Naive thymus-derived CD8-positive, alpha-beta T cell (primary cell): ENCODE measurements at places on chromosomes 1 and 21. TPM values are rescaled to one million over a fixed set of nuclear protein-coding genes. Genes with fewer than 3 reads are reported as not detected.
A peak's percentile ranks its signal among the peaks of the same experiment; 100 is the strongest.

DNA sequence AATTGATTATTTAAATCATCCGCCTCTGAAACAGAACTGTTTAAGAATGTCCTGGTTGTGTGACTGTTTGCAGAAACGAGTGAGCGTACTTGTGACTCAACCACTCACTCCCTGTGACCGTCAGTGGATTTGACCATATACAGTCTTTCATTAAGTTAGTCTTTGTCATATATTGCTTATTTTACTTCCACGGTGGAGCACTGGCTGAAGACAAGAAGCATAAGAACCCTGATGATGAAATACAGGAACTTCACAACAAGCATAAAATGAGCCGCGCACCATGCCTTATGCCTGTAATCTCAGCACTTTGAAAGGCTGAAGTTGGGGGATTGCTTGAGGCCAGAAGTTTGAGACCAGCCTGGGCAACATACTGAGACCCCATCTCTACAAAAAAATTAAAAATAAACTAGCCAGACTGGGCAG is 194.0 kb downstream of the TOMM20 start:
- no peak for DNase-seq

- DNase-seq: no peak
These were observed 11.9 kb downstream of the PTPN22 start for GRCh38 chr1:113859478-113860175.

DNA sequence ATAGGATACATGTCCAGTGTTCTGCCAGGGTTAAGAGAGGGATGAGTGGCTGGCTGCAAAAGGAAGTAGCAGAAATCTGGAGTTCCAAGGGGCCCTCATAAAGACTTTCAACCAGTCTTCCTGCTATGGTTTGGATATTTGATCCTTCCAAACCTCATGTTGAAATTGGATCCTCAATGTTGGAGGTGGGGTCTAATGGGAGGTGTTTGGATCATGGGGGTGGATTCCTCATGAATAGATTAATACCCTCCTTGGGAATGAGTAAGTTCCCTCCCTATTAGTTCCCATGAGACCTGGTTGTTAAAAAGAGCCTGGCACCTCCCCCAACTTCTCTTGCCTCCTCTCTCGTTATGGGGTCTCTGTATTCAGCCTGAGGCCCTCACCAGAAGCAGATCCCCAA is 10.1 kb upstream of the GNG12 start:
- no peak for DNase-seq

PLCH2 gene
- 14.8 TPM for total RNA-seq

GBP6 gene
- 0.19 TPM for total RNA-seq

DNA sequence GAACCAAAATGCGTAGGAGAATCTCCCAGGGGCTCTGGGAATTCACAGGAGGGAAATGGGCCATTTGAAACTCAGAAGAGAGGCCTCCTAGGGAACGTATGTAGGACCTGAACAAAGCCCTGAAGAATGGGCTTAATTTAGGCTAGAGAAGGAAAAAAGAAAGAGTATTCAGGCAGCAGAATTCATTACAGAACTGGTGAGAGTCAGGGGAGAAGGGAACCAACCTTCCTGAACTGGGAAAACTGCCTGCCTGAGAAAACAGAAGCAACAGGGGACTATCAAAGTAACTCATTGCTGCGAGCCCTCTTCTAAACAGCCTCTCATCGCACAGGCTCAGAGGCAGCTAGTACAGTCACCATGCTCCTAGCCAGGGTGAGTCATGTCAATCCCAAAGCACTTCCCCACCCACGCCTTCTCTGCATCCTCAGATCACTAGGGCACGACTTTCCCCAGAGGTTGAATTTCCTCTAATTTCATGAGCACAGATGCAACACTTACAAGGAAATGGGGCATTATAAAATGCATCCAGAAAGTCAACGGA is 98.1 kb downstream of the ADSS2 start:
- no peak for DNase-seq

- no peak for DNase-seq
These were observed 20.6 kb downstream of the JUN start for GRCh38 chr1:58763214-58763613.

GRCh38 chr1:26351590-26352337 is 2.2 kb downstream of the CRYBG2 start:
- DNase-seq: no peak

DNA sequence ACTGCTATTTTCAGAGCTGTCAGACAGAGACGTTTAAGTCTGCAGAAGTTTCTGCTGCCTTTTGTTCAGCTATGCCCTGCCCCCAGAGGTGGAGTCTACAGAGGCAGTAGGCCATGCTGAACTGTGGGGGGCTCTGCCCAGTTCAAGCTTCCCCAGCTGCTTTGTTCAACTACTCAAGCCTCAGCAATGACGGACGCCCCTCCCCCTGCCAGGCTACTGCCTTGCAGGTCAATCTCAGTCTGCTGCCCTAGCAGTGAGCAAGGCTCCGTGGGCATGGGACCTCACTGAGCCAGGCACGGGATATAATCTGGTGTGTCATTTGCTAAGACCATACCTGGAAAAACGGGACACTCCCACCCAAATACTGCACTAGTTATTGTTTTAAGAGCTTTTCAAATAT is 219.7 kb downstream of the BRINP3 start:
- DNase-seq: no peak

TFF2 gene
- total RNA-seq: not detected

DNA sequence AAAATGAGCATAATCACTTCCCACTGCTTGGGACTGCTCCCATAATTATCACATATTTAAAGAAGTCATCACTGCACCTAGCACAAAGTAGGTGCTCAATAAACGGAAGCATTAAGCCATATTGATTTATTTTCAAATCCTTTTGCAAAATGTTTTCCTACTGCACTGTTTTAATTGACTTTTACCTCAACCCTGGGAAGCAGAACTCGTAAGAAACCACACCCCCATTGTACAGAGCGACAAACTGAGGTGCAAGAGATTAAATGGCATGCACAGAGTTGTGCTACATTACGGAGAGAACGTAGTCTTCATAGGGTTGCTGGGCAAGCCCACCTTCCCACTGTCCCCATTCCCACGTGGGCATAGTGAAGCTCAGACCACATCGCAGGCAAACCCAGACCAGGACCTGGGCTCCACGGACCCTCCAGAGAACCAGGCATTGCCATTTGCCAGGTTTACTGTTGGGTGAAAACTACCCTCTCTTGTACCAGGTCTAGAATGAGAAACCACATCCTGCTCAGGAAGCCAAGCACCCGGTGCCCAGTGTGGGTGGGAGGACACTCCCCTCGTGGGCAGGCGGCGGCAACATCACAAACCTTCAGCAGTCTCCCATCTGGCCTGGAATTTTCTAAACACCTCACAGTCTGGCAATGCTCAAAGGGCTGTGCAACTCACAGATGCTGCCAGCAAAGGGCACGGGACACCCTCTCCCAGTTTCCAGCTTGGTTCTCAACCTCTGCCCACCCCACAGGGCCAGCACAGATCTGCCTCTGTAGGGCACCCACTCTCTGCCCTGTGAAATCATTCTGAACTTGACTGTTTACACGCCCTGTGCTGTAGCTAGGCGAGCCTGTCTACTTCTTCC is 8.2 kb downstream of the IFFO2 start:
- peak; percentile 80 for DNase-seq

- no peak for DNase-seq
These were observed 74.7 kb downstream of the MEGF6 start for GRCh38 chr1:3536420-3537195.

- no peak for DNase-seq
These were observed 99.4 kb downstream of the CAMTA1 start for GRCh38 chr1:6884652-6885153.

DNA sequence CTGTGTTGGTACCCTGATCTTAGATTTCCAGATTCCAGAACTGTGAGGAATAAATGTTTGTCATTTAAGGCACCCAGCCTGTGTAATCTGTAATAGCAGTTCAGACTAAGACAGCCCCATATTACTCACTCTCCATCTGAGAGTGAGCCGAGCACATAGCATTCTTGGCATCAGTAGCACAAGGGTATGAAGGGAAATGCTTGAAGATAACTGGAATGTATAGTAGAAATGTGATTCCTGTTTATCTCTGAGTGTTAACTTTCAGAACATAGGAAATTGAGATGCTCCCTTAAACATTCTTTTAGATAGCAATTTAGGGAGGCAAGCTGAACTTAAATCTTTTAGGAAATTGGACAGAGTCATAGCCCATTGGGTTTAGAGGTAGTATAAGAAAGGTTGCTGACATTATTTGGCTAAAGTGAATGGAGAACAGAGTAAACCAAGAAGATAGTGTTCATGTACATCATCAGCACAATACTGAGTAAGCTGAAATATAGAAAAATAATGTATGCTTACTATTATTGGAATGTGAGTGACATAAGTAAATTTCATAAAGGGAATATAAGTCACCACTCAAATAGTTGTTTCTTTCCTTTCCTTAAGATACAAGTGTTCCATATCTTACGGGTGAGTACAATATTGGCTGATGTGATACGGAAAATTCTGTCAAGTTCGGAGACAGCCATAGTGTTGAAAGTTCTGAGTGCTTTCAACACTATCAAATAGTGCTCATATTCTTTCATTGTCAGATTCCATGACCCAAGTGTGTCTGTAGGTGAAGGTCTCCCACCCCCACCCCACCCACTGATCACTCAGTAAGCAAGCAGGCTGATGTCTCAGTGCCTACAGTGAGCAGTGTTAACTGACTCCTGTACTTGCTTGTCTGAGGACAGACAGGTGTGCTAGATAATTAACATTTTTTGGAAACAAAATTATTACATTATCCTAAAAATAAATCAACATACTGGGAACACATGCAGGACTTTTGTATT is 73.7 kb downstream of the LRRC8D start:
- DNase-seq: no peak

- DNase-seq: no peak
These were observed 329.8 kb downstream of the RPS6KC1 start for GRCh38 chr1:213380865-213381264.

PLPP3 gene
- total RNA-seq: not detected

DNA sequence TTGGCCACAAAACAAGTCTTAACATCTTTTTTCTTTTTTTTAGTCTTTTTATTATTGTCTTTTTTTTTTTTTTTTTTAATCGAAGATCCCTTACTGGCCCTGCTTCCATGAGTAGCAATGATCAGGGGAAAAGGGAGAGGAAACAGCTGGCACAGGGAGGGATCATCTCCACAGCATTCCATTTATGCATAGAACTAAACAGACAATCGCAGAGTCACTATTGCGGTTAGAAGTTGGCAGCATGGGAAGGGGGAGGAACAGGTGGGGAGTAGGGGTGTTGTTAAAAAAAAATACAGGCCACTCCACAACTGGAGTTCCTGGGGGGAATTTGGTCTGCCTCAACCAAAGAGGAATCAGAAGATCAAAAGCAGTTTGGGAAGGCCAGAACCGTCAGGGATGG is 55.4 kb downstream of the C1orf185 start:
- DNase-seq: no peak

GRCh38 chr21:31555741-31556191 is 103.7 kb upstream of the SOD1 start:
- no peak for DNase-seq

- no peak for DNase-seq
These were observed 9.5 kb downstream of the WNT9A start for GRCh38 chr1:227938276-227938675.

GRCh38 chr1:196091397-196092135 is 516.7 kb downstream of the KCNT2 start:
- no peak for DNase-seq

ARL8A gene
- total RNA-seq: 50.0 TPM

DNA sequence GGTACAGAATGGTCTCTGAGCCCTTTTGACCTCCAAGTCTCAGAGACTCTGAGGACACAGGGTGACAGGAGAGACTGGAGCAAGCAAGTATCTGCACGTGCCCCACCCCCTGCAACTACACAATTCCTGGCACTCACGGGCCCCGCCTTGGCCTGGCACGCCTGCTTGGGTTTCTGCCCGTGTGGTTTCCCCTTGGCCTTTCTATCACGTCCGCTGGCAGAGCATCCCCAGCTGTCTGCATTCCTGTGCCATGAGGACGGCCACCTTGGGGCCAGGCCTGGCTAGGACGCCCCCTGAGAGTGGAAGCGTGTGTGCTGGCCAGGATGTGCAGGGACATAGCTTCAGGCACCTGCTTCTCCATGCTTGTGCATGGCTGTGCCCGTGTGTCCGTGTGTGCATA is 14.3 kb upstream of the EDN2 start:
- DNase-seq: no peak

CCDC185 gene
- total RNA-seq: not detected

AGT gene
- total RNA-seq: not detected

DNA sequence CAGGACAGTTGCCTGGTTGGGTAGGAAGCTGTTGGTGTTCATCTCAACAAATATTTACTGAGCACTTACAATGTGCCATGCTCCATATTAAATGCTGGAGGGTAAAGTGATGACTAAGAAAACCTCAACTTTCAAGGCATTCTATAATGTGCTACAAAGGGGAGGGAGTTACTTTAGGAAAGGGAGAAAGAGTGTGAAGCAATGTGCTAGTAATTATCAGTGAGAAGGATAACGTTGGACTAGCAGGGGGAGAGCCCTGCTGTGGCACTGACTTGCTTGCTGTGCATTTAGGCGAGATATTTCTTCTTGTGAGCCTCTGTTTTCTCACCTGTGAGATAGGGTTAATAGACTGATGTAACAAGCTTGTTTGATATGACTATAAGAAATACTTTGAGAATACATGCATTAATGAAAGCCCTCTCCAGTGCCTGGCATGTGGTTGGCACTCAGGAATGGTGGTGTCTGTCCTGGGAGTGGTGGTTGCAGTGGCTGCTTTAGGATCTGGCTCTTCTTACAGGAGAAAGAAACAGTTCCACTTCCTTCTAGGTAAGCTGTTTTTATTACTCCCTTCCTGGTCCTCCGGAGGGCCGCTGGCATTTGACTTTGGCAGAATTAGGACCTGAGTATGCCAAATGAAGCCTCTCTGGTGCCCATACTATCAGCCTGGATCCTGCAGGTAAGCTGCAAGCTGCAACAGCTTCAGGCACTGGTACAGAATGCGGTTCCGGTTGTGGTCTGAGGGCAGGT is 111.1 kb upstream of the COA6 start:
- no peak for DNase-seq

DCDC2B gene
- total RNA-seq: not detected

- no peak for DNase-seq
These were observed 64.1 kb upstream of the RNPC3 start for GRCh38 chr1:103461161-103462105.

DNA sequence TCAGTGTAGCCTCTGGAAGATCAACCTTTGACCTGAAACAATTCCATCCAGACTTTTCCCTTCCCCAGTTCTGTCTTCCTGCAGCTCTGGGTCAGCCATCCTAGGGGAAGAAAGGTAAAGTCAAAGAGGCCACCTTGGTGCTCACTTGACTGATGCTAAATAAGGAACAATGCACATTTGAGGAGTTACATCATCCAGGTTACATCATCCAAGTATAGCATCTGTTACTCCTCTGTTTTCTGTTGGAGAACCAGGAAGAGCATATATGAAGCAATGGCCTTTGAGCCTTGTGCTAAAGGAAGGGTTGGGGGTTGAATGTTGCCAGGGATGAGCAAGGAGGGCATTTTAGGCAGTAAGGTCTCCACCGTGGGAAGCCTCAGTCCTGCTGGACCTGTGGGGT is 3.1 kb upstream of the DSCAM start:
- DNase-seq: no peak

GRCh38 chr21:36499578-36500471 is 19.9 kb upstream of the CLDN14 start:
- DNase-seq: no peak

ARHGEF2 gene
- total RNA-seq: 204 TPM
